ENCODE measurements at places on chromosomes 1 and 21. TPM values are rescaled to one million over a fixed set of nuclear protein-coding genes. Genes with fewer than 3 reads are reported as not detected.

The FMO2 gene
- 1.7 TPM for total RNA-seq

The OR2L8 gene
- not detected for total RNA-seq

The KRTAP11-1 gene
- not detected for total RNA-seq

The AQP10 gene
- total RNA-seq, result not detected

The CFHR2 gene
- not detected for total RNA-seq

The CNIH3 gene
- 11.3 TPM for total RNA-seq

The SPTA1 gene
- total RNA-seq, result not detected

The CNR2 gene
- total RNA-seq, result not detected

The ATP5PB gene
- total RNA-seq, result 261 TPM

The POTED gene
- not detected for total RNA-seq

The EDARADD gene
- 0.32 TPM for total RNA-seq

The OPRD1 gene
- not detected for total RNA-seq

The FAM167B gene
- 5.2 TPM for total RNA-seq

The LCE1E gene
- total RNA-seq, result not detected

The TCEA3 gene
- total RNA-seq, result 11.3 TPM

The OR2T29 gene
- not detected for total RNA-seq

The PRMT6 gene
- 17.3 TPM for total RNA-seq

Data from fibroblast of villous mesenchyme (primary cell).